Right lobe of liver (tissue), 6 donors: ENCODE measurements at places on chromosomes 7 and 10. TPM values are rescaled to one million over a fixed set of nuclear protein-coding genes. Genes with fewer than 3 reads are reported as not detected.

The BICC1 gene
- 6.5 TPM for total RNA-seq

The CPED1 gene
- total RNA-seq, result 34.0 TPM

The GALNT17 gene
- total RNA-seq, result 0.12 TPM

The LRIT1 gene
- not detected for total RNA-seq

The CTAGE8 gene
- total RNA-seq, result 0.62 TPM

DNA sequence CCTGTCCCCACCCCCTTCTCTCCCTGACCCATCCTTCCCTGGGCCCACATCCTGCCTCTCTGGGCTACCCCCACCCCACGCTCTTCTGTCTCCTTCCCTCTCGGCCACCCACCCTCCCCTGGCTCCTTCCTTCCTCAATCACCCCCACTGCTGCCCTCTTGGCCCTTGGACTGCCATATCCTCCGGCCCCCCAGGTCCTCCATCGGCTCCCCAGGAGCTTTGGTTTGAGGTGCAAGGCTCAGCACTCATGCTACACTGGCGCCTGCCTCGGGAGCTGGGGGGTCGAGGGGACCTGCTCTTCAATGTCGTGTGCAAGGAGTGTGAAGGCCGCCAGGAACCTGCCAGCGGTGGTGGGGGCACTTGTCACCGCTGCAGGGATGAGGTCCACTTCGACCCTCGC lies 10.9 kb downstream of the EPHB6 start:
- DNase-seq, result no peak
- no peaks in the 10 kb centered on the region for H3K27me3 ChIP-seq
- no peaks in the 10 kb centered on the region for H3K36me3 ChIP-seq
- no peak overlapping the region for H3K27ac ChIP-seq

DNA sequence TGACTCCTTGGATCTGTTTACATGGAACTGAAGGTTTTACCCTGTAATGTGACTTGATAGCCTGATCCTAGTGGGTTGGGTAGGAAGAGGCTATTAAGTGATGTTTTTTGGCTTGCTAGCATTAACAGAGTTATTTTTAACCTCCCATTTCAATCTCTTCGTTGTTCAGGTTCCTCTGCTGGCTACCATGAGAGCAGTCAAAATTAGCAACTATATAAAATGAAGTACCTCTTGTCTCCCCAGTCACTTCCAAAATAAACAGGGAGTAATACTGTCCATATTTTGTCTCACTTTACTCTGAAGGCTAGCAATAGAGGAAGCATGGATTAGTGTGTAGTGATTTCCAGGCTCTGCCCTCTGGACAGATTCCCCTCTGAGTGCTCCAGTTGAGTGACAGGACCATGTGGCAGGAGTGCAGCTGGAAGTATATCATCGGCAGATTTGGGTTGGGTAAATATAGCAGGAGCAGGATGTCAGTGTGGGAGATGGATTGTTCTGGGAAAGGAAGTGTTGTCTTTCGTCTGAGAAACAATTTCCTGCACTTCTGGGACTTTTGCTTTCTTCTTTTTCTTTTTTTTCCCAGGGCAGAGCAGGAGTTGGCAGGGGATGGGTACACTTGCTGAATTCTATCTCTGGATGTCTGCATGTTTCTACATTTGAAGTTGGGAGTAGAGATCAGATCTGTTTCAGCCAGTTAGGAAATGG lies 35.2 kb downstream of the GBF1 start:
- no peak overlapping the region for H3K27ac ChIP-seq
- DNase-seq, result no peak
- no peaks in the 10 kb centered on the region for H3K27me3 ChIP-seq
- peaks cover 19% of the 10 kb centered on the region for H3K4me1 ChIP-seq
- no peak overlapping the region for H3K4me3 ChIP-seq

GRCh38 chr10:105188737-105189462 lies 547.8 kb downstream of the SORCS3 start:
- no peak overlapping the region for H3K27ac ChIP-seq
- H3K27me3 ChIP-seq, result no peaks in the 10 kb centered on the region
- DNase-seq, result no peak

- peak; percentile 71 for DNase-seq
- H3K4me3 ChIP-seq, result no peak overlapping the region
- H3K27ac ChIP-seq, result no peak overlapping the region
- H3K36me3 ChIP-seq, result peaks cover 2% of the 10 kb centered on the region
- no peaks in the 10 kb centered on the region for H3K4me1 ChIP-seq
These were observed 16.5 kb downstream of the AP5Z1 start for GRCh38 chr7:4791738-4792536.

- H3K4me3 ChIP-seq, result peak within 1 kb of the TSS; percentile 40
- H3K4me1 ChIP-seq, result no peaks in the 10 kb centered on the region
- no peak for DNase-seq
- no peaks in the 10 kb centered on the region for H3K36me3 ChIP-seq
These were observed at the start of gene SCIN for GRCh38 chr7:12570534-12571461. SCIN (plus strand) TSS chr7:12570720; CDS start chr7:12570787, 67 bp downstream.

DNA sequence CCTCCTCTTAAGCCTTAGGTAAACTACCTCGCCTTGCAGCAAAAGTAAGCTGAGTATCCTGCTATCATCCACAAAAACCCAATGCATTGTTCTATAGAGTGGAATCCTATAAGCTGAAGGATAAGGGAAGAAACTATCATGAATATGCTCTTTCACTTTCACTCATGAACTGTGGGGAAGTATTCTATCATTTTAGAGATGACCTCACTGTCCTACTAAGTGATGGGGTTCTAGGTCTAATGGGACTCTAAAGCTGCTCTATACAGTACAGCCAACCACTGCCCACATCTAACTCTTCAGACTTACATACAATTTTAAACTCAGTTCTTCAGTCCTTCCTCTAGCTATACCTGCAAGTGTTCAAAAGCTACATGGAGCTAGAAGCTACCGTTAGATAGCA lies 16.2 kb downstream of the MKRN1 start:
- H3K27ac ChIP-seq, result no peak overlapping the region
- H3K36me3 ChIP-seq, result peaks cover 10% of the 10 kb centered on the region
- H3K4me3 ChIP-seq, result no peak overlapping the region

GRCh38 chr7:8627325-8627724 lies 193.9 kb downstream of the NXPH1 start:
- no peak for DNase-seq
- no peaks in the 10 kb centered on the region for H3K27me3 ChIP-seq
- H3K36me3 ChIP-seq, result no peaks in the 10 kb centered on the region
- no peak overlapping the region for H3K4me3 ChIP-seq

GRCh38 chr7:52498366-52498765 lies 537.1 kb upstream of the POM121L12 start:
- H3K36me3 ChIP-seq, result no peaks in the 10 kb centered on the region
- no peaks in the 10 kb centered on the region for H3K27me3 ChIP-seq
- no peak overlapping the region for H3K4me3 ChIP-seq

DNA sequence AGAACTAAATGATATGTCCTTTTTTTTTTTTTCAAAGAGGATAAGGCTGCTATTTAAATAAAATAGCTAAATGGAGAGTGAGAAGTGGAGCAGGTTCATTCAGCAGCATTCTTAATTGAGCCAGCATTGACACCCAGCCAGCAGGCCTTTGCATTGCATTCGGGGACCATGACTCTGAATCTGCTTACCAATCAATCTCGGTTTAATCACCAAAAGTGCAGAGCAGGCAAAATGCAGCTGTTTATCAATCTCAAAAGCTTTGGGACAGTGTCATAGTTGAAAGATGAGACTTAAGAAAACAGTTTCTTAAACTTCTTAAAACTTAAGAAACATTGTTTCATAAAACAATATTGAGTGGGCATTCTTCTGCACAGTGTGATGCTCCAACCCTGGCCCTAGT lies 51.7 kb downstream of the PLEKHA8 start:
- H3K36me3 ChIP-seq, result no peaks in the 10 kb centered on the region
- no peaks in the 10 kb centered on the region for H3K4me1 ChIP-seq
- no peak overlapping the region for H3K4me3 ChIP-seq
- no peaks in the 10 kb centered on the region for H3K27me3 ChIP-seq

GRCh38 chr7:120070201-120070600 lies 202.8 kb upstream of the KCND2 start:
- H3K4me1 ChIP-seq, result no peaks in the 10 kb centered on the region
- no peak for DNase-seq
- no peaks in the 10 kb centered on the region for H3K36me3 ChIP-seq
- no peaks in the 10 kb centered on the region for H3K27me3 ChIP-seq
- no peak overlapping the region for H3K27ac ChIP-seq

GRCh38 chr7:36532981-36533499 lies 143.4 kb downstream of the ANLN start:
- H3K4me3 ChIP-seq, result no peak overlapping the region
- no peaks in the 10 kb centered on the region for H3K4me1 ChIP-seq
- no peak overlapping the region for H3K27ac ChIP-seq
- no peak for DNase-seq
- no peaks in the 10 kb centered on the region for H3K27me3 ChIP-seq
